ENCODE measurements at places on chromosomes 12 and 14.
A peak's percentile ranks its signal among the peaks of the same experiment; 100 is the strongest.

- DNase-seq = no peak
Measured at GRCh38 chr12:78725951-78726580, 138.5 kb upstream of the SYT1 start.

DNA sequence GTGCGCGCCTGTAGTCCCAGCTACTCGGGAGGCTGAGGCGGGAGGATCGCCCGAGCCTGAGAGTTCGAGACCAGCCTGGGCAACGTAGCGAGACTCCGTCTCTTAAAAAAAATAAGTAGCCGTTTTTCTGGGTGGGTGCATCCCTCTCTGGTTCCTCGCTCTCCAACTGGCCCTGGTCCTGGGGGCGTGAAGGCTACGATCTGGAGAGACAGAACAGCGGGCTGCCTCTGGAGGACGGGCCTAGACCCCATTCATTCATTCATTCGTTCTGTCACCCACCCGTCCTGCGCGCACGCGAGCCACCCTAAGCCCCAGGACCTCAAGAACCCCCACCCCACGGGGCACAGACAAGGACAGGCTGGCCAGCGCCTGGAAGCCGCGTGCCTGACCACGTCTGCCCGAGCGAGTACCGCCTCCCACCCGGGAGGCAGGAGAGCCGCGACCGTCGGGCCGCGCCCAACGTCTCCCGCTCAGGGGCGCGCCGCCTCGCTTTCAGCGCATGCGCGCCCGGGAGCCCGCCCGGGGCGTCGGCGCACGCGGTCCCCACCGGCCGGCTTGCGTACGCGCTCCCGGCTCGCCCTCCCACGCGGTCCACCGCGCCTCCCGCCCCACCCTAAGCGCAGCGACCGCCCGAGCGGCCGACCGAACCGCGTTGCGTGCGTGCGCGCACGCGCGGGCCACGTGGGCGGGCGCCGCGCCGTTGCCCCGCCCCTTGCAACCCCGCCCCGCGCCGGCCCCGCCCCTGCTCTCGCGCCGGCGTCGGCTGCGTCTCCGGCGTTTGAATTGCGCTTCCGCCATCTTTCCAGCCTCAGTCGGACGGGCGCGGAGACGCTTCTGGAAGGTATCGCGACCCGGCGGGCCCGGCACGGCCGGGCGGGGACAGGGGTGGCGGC is at the start of gene RAN:
RAN (plus strand) TSS at position 781 of the 893 bp plus-strand sequence. CDS start 528 bp downstream, outside the sequence.
- DNase-seq = peak; percentile 81

- DNase-seq = no peak
Measured at GRCh38 chr12:119090276-119090675, 88.5 kb upstream of the HSPB8 start.

DNA sequence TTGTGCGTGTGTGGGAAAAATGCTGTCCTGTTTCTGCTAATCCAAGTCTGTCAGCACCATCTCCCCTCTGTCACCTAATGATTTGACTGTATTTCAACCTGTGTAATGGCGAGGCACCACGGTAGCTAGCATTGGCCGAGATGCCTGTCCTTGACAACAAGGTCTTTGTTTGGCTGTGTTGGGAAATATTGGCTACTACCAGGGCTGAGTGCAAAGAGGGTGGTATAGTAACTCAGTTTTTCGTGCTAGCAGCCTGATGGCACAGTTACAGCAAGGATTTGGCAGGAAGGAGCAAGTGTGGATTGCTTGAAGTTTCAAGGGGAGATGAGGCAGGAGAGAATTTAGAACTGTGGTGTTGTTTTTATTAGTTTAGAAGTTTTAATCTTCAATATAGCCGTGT is 440.3 kb upstream of the RGS6 start:
- no peak for DNase-seq

GRCh38 chr12:113162102-113163029 is 12.8 kb downstream of the CFAP73 start:
- DNase-seq = no peak

DNA sequence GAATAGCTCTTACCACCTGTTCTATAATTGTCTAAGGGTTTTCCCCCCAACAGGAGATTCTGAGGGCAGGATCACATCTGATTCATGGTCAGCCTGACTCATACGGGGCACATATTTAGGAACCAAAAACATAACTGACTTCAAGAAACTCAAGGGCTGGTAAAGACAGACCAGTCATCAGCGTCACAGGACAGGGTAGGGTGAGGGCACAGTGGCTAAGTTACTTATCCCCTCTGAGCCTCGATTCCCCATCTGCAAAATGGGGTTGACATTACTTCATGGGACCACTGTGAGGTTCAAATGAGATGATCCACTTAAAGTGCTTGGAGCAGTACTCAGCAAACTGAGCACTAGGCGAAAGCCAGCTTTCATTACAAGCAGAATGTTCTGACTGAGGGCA is 606 bp downstream of the CINP start:
- DNase-seq = no peak

GRCh38 chr12:111389635-111390034 is 16.1 kb upstream of the SH2B3 start:
- no peak for DNase-seq

- DNase-seq = no peak
Measured at GRCh38 chr12:2198005-2198501, 145.3 kb downstream of the CACNA1C start.

GRCh38 chr14:46490238-46490685 is 161.3 kb downstream of the RPL10L start:
- no peak for DNase-seq

DNA sequence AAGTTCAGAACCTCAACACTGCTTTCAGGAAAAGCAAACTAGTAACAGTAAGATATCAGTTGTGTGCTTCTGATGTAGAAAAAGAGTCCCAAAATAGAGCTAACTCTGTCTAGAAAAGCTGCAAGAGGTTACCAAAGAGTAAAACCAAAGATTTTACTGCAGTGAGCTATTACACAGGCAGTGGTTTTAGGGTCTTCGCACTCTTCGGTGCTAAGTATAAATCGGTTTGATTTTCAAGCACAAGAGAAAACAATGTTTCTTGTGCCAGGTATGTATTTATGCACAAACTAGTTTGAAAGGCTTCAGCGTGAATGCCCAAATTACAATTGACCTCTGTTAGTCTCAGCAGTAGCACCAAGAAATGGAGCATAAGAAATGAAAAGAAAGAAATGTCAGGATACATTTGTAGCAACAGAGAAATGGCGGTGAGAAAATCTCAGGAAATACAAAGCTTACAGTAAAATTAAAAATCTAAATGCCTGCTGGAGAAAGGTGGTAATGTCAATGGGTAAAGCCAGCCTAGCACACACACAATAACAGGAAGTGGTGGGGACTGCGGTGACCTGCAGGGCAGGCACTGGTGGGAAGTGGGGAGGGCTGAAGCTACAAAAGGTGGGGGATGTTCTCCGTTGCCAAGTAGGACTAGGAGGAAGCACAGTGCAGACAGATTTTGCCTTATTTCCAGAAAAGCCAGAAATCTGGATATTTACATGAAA is 18.0 kb upstream of the DYRK2 start:
- peak; percentile 64 for DNase-seq

DNA sequence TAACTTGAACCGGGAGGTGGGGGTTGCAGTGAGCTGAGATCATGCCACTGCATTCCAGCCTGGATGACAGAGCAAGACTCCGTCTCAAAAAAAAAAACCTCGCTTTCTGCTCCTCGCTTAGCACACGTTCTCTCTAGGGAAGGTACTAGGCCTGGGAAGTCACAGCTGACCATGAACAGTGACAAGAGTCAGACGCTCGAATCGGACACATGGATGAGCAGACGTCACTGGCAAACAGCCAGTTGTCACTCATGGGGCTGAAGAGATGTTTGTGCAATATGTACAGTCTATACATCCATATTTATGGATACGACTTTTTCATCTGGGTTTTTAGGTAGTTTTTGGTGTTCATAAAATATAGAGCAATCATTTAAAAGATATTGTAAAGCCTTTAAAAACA is 19.4 kb downstream of the TCHP start:
- no peak for DNase-seq

- DNase-seq = no peak
Measured at GRCh38 chr14:65495196-65495595, 82.7 kb downstream of the FUT8 start.

DNA sequence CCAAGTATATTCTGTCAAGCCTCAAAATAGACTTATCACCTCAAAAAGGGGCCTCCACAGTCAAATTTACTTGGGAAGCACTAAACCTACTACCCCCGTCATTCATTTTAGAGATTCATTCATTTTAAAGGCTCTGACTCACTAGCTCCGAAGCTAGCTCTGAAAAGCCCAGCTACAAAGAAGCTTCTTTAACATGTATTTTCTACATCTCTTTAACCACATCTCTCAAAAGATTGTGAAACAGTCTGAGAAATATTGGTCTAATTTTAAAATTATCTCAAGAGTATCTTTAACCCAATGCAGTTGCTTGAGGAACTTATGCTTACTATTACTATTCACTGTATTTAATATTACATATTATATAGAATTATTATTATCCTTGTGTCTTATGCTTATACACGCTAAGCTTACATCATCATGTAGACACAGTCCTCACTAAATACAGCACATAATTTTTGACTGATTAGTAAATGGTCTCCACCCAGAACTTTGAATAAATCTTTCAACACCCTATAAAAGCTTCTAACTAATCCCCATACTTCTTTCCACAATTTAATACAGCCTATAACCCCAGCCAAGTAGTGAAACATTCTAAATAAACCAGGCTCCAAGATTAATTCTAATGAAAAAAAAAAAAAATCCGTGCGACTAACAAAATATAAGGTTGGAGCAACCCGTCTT is 7.8 kb downstream of the NT5DC3 start:
- no peak for DNase-seq

DNA sequence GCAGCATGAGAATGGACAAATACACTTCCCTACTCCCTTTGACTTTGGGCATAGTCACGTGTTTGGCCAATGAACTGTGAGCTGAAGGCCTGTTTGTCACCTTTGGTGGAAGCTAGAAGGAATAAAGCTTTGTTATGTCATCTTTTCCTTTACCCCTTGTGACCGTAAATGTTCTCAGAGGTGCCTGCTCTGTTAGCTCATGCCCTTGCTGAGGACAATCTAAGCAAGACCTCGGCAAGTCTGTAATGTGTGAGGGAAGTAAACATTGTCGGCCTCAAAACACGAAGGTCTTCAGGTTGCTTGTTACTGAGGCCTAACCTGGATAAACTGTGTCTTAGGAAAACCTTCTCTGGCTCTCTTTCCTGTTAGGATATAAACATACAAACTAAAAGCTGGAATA is 354.2 kb downstream of the TMEM132D start:
- DNase-seq = no peak

DNA sequence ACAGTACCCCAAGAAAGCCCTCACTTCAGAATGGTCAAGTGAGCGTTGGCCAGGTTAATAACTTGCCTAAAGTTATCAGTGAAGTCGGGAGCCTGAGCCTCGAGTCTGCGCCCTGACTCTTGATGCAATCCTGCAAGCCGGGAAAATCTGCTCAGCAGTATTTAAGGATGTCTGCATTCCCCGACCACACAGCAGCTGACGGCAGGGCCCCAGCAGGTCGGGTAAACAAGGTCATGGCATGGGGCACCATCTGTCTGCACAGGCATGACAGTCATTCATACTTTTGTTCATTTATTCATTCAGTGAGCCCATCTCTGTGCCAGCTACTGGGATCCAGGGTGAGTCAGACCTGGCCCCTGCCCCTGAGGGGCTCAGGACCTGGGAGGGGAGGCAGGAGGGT is 11.1 kb downstream of the ABCB9 start:
- DNase-seq = no peak

DNA sequence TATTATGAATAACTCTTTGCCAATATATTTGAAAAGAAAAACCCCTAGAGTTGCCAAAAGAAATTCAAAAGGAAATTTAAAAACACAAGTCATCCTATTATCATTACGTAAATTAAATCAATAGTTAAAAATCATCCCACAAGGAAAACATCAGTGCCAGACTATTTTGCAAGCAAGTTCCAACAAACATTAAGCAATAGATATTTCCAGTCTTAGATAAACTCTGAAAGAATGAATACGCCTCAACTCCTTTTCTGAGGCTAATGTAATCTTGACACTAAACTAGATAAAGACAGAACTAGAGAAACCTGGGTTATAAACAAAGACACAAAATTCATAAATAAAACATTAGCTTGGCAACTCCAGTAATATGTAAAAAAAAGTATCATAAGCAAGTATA is 245.9 kb downstream of the FOXN3 start:
- DNase-seq = no peak

DNA sequence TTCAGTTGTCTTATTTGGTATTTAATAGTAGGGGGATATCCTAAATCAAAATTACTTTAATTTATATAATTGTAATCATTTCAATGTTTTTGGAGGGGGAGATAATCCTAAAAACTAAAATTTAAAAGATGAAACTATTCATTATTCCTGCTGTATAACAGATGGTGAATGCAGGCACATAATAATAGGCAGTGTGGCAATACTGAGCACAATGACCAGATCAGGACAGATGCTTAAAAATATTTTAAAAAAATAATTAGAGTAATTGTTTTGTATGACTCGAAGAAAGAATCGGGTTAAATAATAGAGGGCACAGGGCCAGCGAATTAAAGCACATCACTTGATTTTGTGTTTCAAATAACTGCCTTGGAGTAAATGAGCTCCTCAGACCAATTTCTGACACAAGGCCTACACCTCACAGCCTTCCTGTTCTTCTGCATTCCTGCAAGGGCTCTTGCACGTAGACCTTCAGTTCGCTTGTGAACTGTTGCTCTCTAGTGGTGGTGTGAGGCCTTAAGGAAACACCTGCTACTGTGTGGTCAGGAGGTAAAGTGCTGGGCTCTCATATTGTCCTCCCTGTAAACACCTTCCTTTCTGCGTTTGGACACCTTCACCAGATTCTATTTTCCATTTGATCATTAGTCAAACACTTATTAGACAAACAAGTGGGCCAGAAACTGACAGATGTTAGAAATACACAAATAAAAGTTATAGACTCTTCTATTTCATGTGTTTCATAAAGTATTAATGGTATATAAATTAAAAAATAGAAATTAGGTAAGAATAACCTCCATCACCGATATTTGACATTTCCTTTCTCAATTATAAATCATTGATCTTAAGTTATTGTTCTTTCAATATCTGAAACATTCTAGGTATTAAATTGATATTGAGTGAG is 29.3 kb upstream of the KLRF1 start:
- peak; percentile 28 for DNase-seq

DNA sequence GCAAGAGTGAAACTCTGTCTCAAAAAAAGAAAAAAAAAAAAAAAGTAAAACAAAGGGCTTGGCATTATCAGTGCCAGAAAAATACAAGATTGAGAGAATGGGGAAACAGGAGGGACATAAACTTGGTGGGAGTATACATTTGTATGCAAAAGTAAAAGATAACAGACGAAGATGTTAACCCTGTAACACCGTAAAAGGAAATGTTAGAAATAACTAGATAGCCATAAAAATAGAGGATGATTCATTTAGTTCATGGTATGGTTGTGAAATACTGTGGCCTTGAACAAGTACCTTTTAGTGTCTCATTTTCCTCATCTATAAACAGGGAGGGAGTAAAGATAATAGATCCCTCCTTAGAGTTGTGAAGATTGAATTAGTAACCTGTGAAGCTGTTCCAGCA is 33.3 kb downstream of the ATP2A2 start:
- no peak for DNase-seq

- no peak for DNase-seq
Measured at GRCh38 chr12:79689061-79689476, 1.7 kb downstream of the PAWR start.

DNA sequence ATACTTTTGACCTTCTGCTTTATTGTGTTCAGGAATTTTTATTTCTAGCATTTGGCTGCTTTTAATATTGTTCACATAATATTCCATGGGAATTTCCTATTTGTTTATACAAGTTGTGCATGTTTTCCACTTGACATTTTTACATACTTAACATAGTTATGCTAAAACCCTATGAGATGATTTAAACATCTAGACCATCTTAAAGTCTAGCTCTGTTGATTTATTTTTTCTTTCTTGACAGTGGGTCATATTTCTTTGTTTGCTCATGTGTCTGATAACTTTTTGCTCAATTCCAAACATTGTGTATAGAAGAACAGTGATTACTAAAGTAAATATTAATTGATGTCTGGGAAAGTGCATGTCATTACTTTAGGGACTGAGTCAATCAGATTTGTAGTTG is 202.1 kb upstream of the PDZRN4 start:
- no peak for DNase-seq

Measured in activated T-cell treated with anti-CD3 and anti-CD28 coated beads for 1 hour (primary cell).